ENCODE measurements at places on chromosomes 7 and 10. TPM values are rescaled to one million over a fixed set of nuclear protein-coding genes. Genes with fewer than 3 reads are reported as not detected.

The CCDC172 gene
- total RNA-seq: not detected

The ANXA11 gene
- 259 TPM for total RNA-seq

The ZNF853 gene
- total RNA-seq: 0.06 TPM

GRCh38 chr7:86949779-86950260, 109.6 kb downstream of the ELAPOR2 start:
- no peaks in the 10 kb centered on the region for H3K4me1 ChIP-seq
- no peaks in the 10 kb centered on the region for H3K27me3 ChIP-seq
- no peak for DNase-seq
- no peak overlapping the region for H3K27ac ChIP-seq
- no peak overlapping the region for H3K4me3 ChIP-seq

DNA sequence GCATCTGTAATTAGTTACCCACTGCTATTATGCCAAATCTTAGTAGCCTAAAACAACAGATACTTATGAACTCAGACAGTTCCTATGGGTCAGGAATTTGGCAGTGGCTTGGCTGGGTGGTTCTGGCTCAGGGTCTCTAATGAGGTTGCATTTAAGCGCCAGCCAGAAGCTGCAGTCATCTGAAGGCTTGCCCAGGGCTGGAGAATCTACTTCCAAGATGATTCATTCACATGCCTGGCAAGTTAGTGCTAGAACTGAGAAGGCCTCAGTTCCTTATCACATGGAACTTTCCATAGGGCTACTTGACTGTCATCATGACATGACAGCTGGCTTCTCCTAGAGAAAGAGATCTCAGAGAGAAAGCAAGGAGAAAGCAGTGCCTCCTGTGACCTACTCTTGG, 121.3 kb downstream of the AVL9 start:
- H3K4me3 ChIP-seq: peak overlapping the region; percentile 11
- no peaks in the 10 kb centered on the region for H3K36me3 ChIP-seq
- peak; percentile 92 for DNase-seq
- H3K27me3 ChIP-seq: no peaks in the 10 kb centered on the region

- no peak for DNase-seq
- no peak overlapping the region for H3K4me3 ChIP-seq
- peaks cover 10% of the 10 kb centered on the region for H3K4me1 ChIP-seq
- H3K27ac ChIP-seq: no peak overlapping the region
- H3K36me3 ChIP-seq: peaks cover 11% of the 10 kb centered on the region
Observed at GRCh38 chr7:22307816-22308215, 49.1 kb downstream of the RAPGEF5 start.

DNA sequence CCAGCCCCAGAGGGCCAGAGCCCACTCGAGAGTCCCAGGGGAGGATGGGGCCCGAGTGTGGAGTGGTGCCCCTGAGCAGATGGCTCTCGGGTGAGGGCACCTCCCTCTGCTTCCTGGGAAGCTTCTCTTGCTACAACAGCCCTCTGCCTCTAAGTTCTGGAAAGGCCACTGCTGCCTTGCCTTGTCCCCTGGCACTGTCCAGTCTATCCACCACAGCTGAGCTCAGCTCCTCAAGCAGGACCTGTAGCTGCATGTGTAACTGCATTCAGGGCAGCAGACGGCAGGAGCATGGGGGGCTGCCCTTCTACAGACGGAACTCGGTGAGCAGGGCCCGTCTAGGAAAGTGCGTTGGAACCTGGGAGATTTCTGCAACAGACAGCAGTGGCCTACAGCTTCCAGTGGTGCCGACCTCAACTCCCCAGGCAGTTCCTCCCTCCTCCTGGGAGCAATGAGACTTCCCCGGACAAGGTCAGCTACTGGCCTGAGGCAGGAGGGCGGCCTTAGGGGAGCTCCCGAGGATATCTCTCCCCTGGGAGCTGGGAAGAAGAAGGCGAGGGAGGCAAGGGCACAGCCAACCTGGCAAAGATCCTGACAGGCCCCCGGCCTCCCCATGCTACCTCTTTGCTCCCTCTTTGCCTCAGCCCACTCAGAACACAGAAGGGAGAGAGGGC, 88.5 kb downstream of the DLG5 start:
- no peak for DNase-seq
- no peaks in the 10 kb centered on the region for H3K27me3 ChIP-seq
- peaks cover 18% of the 10 kb centered on the region for H3K4me1 ChIP-seq
- H3K27ac ChIP-seq: peak overlapping the region; percentile 13
- H3K36me3 ChIP-seq: peaks cover 21% of the 10 kb centered on the region

DNA sequence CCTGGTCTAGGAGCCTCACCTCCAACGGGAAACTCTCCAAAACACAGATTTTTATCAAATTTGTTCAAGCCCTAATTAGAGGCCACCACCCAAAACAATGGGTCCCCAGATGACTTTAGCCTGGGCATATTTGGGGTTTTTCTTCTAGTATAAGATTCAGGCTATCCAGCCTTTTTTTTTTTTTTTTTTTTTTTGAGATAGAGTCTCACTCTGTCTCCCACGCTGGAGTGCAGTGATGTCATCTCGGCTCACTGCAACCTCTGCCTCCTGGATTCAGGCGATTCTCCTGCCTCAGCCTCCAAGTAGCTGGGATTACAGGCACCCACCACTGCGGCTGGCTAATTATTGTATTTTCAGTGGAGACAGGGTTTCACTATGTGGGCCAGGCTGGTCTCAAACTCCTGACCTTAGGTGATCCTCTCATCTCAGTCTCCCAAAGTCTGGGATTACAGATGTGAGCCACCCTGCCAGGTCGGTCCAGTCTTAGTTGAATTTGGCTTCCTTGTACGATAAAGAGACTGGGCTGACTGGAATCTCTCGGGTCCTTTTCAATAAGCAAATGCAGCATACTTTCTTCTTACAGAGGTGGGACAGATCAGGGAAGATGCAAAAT, 91.4 kb upstream of the KLF6 start:
- no peak for DNase-seq
- peaks cover 16% of the 10 kb centered on the region for H3K4me1 ChIP-seq
- H3K4me3 ChIP-seq: no peak overlapping the region
- no peaks in the 10 kb centered on the region for H3K27me3 ChIP-seq
- H3K27ac ChIP-seq: no peak overlapping the region
- H3K36me3 ChIP-seq: no peaks in the 10 kb centered on the region

DNA sequence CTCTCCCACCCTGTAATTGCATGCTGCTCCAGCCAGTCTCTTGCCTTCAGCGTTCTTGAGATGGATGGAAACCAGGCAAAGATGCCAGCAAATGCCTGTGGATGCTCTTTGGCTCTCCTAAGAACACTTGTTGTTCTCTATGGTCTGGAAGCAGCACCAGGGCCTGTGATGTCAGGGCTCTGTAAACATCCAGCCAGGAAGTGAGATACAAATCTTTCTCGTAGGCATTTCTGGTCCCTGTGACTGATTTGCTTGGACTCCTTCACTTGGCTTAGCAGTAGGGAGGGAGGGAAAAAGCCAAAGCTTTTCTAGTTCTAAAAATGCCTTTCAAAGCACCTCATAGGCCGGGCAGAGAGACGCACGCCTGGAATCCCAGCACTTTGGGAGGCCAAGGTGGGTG, 201.3 kb downstream of the REEP3 start:
- no peaks in the 10 kb centered on the region for H3K36me3 ChIP-seq
- peaks cover 36% of the 10 kb centered on the region for H3K4me1 ChIP-seq

- peak; percentile 2 for DNase-seq
- no peak overlapping the region for H3K4me3 ChIP-seq
- H3K4me1 ChIP-seq: peaks cover 6% of the 10 kb centered on the region
- no peaks in the 10 kb centered on the region for H3K36me3 ChIP-seq
- no peak overlapping the region for H3K27ac ChIP-seq
- H3K27me3 ChIP-seq: peaks cover 3% of the 10 kb centered on the region
Observed at GRCh38 chr7:37211097-37211880, 237.4 kb downstream of the ELMO1 start.

GRCh38 chr7:43294080-43294630, 181.7 kb downstream of the HECW1 start:
- no peak overlapping the region for H3K4me3 ChIP-seq
- H3K36me3 ChIP-seq: peaks cover 6% of the 10 kb centered on the region

GRCh38 chr10:102583435-102584417, 60.6 kb upstream of the TRIM8 start:
- peak; percentile 80 for DNase-seq
- H3K27ac ChIP-seq: no peak overlapping the region
- no peaks in the 10 kb centered on the region for H3K27me3 ChIP-seq
- no peak overlapping the region for H3K4me3 ChIP-seq
- peaks cover 4% of the 10 kb centered on the region for H3K36me3 ChIP-seq

GRCh38 chr10:33306126-33306525, 28.3 kb downstream of the NRP1 start:
- H3K27me3 ChIP-seq: peaks cover 2% of the 10 kb centered on the region
- DNase-seq: no peak

GRCh38 chr7:93562936-93563335, 11.6 kb downstream of the CALCR start:
- peaks cover 9% of the 10 kb centered on the region for H3K27me3 ChIP-seq
- H3K36me3 ChIP-seq: no peaks in the 10 kb centered on the region
- no peak overlapping the region for H3K4me3 ChIP-seq
- no peak overlapping the region for H3K27ac ChIP-seq

DNA sequence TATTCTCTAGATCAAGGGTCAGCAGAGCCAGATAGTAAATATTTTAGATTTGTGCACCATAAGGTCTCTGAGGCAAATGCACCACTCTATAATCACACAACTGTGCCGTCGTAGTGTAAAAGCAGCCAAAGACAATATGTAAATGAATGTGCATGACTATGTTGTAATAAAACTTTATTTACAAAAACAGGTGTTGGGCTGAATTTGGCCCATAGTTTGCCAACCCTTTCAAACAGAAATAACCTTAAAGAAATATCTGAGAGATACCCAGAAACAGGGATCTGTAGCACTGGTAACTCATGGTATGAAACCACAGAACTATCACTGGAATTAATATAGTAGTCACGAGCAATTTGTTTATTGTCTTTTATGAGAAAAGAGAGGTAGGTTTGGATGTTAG, 86.0 kb downstream of the ARID5B start:
- H3K4me1 ChIP-seq: peaks cover 78% of the 10 kb centered on the region
- peak overlapping the region; percentile 34 for H3K4me3 ChIP-seq
- DNase-seq: no peak
- H3K27ac ChIP-seq: peak overlapping the region; percentile 56
- H3K27me3 ChIP-seq: peaks cover 3% of the 10 kb centered on the region

GRCh38 chr7:875051-875450, 1.3 kb upstream of the GET4 start:
- no peak for DNase-seq
- peaks cover 21% of the 10 kb centered on the region for H3K4me1 ChIP-seq

- H3K27ac ChIP-seq: no peak overlapping the region
- H3K27me3 ChIP-seq: no peaks in the 10 kb centered on the region
- DNase-seq: no peak
- H3K4me3 ChIP-seq: no peak overlapping the region
Observed at GRCh38 chr7:52507546-52508255, 527.7 kb upstream of the POM121L12 start.

- peak overlapping the region; percentile 14 for H3K4me3 ChIP-seq
- H3K4me1 ChIP-seq: peaks cover 60% of the 10 kb centered on the region
- H3K27me3 ChIP-seq: peaks cover 2% of the 10 kb centered on the region
- peak; percentile 92 for DNase-seq
Observed at GRCh38 chr7:128221929-128222403, 19.1 kb upstream of the LEP start.

DNA sequence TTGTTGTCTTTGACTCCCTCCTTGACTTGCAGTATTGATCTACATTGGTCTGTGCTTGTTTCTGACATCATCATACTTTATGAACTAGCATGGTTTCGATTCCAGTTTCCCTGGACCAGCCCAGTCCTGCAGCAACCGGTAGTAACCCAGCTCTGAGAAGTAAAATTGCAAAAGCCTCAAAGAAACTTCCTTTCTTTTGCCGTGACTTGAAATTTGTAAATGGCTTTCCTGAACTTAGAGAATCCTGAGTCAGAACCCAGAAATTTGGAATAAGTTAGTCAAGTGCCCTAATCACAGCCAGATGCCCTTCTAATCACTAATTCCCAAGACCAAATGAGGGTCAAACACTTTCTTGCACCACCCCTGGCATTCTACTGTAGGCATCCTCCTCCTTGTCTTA, 15.0 kb downstream of the TAS2R60 start:
- DNase-seq: peak; percentile 77
- H3K4me1 ChIP-seq: peaks cover 70% of the 10 kb centered on the region
- H3K36me3 ChIP-seq: no peaks in the 10 kb centered on the region
- H3K27me3 ChIP-seq: no peaks in the 10 kb centered on the region
- H3K4me3 ChIP-seq: peak overlapping the region; percentile 72

DNA sequence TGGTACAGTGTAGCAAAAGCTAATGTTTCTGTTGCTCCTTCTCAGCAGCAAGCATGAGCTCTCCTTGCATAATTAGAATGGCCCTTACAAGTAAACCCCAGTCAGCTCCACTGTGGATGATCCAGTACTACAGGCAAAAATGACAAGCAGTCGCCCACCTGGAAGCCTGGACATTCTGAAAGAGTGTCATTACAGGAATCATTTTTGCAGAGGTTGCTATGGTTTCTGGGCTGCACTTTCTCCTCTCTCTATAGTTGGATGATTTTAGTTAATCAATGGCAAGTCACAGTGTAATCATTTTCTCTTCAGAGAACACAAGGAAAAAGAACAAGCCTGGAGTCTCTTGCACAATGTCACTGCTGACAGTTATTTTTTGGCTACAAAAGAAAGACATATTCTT, 102.9 kb upstream of the MYO3A start:
- H3K4me1 ChIP-seq: no peaks in the 10 kb centered on the region
- no peak overlapping the region for H3K4me3 ChIP-seq
- H3K27me3 ChIP-seq: no peaks in the 10 kb centered on the region

GRCh38 chr10:103652599-103653281, 159.2 kb downstream of the NEURL1 start:
- DNase-seq: no peak
- peaks cover 75% of the 10 kb centered on the region for H3K4me1 ChIP-seq
- no peak overlapping the region for H3K4me3 ChIP-seq
- H3K27me3 ChIP-seq: peaks cover 19% of the 10 kb centered on the region

DNA sequence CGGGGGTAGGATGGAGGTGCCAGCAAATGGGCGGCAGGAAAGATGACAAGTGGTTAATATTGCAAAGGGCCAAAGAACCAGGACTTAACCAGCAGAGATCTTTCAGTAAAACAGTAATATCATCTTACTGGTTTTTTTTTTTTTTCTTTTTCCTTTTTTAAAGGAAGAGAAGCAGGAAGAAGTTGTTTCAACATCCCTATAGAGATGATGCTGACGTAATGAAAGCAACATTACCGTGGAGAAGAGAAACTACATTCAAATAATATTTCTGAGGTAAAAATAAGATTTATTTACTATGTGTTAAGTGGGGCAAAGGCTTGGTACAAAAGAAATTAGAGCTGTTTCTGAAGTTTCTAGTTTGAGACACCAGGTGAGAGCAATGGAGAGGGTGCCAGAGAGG, 11.0 kb downstream of the MINDY3 start:
- peaks cover 21% of the 10 kb centered on the region for H3K4me1 ChIP-seq
- no peak overlapping the region for H3K27ac ChIP-seq
- no peak for DNase-seq
- H3K4me3 ChIP-seq: no peak overlapping the region

GRCh38 chr10:85789982-85790789, 576.4 kb downstream of the GRID1 start:
- H3K4me1 ChIP-seq: no peaks in the 10 kb centered on the region
- H3K27ac ChIP-seq: no peak overlapping the region
- H3K4me3 ChIP-seq: no peak overlapping the region
- no peak for DNase-seq
- H3K27me3 ChIP-seq: peaks cover 6% of the 10 kb centered on the region
